Vagina (tissue), 2 donors: ENCODE measurements at places on chromosomes 12 and 14.

GRCh38 chr12:1857821-1858220 lies 37.5 kb downstream of the LRTM2 start:
- DNase-seq, result no peak

DNA sequence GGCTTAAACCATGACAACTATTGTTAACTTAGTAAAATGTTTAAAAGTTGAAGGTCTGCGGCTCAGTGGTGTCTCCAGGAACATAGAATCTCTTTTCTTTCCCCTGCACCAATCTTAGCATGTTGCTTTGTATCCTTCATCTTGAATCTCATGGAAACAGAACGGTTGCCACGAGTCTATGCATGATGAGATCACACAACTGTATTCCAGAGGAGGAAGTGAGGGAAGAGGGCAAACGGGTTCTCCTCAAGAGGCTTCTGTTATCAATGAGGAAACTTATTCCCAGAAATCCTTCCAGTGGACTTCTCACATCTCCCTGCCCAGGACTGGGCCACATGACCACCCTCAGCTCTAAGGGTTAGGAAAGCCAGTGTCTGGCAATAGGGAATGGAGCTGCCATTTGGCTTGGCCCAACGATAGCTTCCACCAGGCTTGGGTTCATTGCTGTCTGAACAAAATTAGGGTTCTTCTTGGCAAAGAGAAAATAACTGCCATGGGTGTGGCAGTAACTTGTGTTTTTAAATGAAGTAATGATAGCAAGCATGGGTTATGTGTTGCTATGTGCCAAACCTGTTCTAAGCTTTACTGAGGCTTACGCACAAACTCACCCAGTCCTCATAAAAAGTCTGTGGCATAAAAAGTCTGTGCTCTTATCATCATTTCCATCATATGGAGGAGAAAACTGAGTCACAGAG lies 17.4 kb downstream of the PLXNC1 start:
- DNase-seq, result no peak

- no peak for DNase-seq
These were observed 40.4 kb downstream of the ZFP36L1 start for GRCh38 chr14:68752271-68753006.

DNA sequence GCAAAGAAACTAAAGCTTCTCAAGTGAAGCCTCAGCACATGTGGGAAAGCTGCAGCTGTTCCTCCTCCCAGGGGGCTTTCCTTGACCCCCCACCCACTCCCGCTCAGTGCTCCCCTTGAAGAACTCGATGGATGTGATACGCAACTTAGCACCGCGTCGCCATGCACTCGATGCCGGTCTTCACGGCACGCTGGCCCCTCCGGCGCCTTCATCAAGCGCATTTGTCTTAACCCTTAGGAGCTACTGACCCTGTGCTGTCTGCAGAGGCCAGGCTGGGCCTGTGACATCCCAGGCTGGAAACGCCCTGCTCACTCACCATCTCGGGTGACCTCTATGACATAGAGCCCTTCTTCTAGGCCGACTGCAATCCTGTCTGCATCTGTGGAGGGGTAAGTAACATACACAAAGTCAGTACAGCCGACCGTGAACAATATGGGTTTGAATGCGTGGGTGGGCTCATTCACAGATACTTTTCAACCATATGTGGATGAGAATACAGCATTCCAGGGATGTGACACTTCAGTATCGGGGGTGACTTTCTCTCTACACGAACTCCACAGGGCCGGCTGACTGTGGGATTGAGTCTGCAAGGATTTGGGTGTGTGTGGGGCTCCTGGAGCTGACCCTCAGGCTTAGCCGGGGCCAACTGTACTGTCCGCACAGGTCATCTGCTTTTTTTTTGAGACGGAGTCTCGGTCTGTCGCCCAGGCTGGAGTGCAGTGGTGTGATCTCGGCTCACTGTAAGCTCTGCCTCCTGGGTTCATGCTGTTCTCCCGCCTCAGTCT lies 23.1 kb downstream of the AMN start:
- no peak for DNase-seq

DNA sequence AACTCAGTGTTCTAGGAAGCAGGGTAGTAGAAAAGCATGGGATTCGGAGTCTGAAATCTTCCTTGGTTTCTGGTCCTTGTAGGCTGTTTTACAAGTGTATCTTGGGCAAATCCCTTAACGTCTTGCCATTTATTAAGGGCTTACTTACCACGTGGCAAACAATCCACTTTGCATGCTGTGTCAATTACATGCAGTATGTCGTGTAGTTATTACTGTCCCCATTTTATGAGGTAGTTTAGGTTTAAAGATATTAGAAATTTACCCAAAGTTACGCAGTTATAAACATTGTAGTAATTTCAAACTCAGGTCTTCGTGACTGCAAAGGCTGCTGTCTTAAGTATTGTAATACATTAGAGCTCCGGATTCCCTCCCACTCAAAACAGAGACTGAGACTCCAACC lies 1.5 kb upstream of the NOVA1 start:
- DNase-seq, result no peak

- no peak for DNase-seq
These were observed 279.3 kb upstream of the DDHD1 start for GRCh38 chr14:53432378-53432802.

GRCh38 chr14:57413849-57414248 lies 23.5 kb downstream of the NAA30 start:
- no peak for DNase-seq

- DNase-seq, result no peak
These were observed 21.1 kb downstream of the ZNF84 start for GRCh38 chr12:133058203-133059113.
